ENCODE measurements at places on chromosomes 2 and 18. TPM values are rescaled to one million over a fixed set of nuclear protein-coding genes. Genes with fewer than 3 reads are reported as not detected.

CRACDL gene
- total RNA-seq = 0.61 TPM

FZD7 gene
- 0.44 TPM for total RNA-seq

BOD1L2 gene
- not detected for total RNA-seq

FECH gene
- 23.2 TPM for total RNA-seq

INHA gene
- not detected for total RNA-seq

MAPK4 gene
- total RNA-seq = not detected

KHK gene
- 13.1 TPM for total RNA-seq

CXCR2 gene
- 0.28 TPM for total RNA-seq

ITGAV gene
- total RNA-seq = 7.5 TPM

CD28 gene
- total RNA-seq = 58.9 TPM

ITGB1BP1 gene
- 104 TPM for total RNA-seq

NEU4 gene
- not detected for total RNA-seq

ANKRD62 gene
- total RNA-seq = not detected

C2orf80 gene
- not detected for total RNA-seq

GKN1 gene
- not detected for total RNA-seq

ALK gene
- not detected for total RNA-seq
